Iris pigment epithelial cell (primary cell): ENCODE measurements at places on chromosomes 2 and 18.

- DNase-seq, result no peak
Observed at GRCh38 chr2:64262816-64263215, 118.6 kb upstream of the PELI1 start.

GRCh38 chr2:42073739-42074503 lies 26.1 kb downstream of the PKDCC start:
- no peak for DNase-seq

- DNase-seq, result no peak
Observed at GRCh38 chr2:226131299-226131784, 668.3 kb downstream of the IRS1 start.

DNA sequence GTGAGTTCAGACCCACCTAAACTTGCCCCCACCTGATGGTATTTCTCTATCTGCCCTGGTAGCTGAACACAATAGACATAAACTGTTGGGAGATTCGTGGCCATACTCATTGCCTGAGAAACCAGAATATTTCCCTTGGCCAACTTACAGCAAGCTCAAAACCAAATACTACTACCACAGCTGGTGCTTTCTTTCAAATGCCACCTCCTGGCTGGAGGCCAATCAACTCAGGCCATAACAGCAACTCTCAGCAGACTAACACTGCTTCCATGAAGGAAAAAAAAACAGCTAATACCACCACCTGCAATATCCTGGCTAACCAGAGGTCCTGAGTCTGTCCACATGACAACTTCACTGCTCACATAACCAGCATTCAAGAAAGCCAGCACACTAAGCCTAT lies 373.1 kb downstream of the CMPK2 start:
- no peak for DNase-seq

GRCh38 chr18:79819968-79820351 lies 22.2 kb downstream of the KCNG2 start:
- no peak for DNase-seq

- DNase-seq, result no peak
Observed at GRCh38 chr2:83661711-83662110, 797.4 kb downstream of the SUCLG1 start.

GRCh38 chr18:78160961-78161656 lies 818.5 kb upstream of the SALL3 start:
- peak; percentile 15 for DNase-seq

GRCh38 chr2:165313509-165313908 lies 74.3 kb downstream of the SCN2A start:
- DNase-seq, result no peak

- DNase-seq, result peak; percentile 66
Observed at GRCh38 chr2:37472959-37473358, 128.5 kb downstream of the QPCT start.

- DNase-seq, result peak; percentile 31
Observed at GRCh38 chr2:24115057-24115456, 8.1 kb downstream of the PFN4 start.

DNA sequence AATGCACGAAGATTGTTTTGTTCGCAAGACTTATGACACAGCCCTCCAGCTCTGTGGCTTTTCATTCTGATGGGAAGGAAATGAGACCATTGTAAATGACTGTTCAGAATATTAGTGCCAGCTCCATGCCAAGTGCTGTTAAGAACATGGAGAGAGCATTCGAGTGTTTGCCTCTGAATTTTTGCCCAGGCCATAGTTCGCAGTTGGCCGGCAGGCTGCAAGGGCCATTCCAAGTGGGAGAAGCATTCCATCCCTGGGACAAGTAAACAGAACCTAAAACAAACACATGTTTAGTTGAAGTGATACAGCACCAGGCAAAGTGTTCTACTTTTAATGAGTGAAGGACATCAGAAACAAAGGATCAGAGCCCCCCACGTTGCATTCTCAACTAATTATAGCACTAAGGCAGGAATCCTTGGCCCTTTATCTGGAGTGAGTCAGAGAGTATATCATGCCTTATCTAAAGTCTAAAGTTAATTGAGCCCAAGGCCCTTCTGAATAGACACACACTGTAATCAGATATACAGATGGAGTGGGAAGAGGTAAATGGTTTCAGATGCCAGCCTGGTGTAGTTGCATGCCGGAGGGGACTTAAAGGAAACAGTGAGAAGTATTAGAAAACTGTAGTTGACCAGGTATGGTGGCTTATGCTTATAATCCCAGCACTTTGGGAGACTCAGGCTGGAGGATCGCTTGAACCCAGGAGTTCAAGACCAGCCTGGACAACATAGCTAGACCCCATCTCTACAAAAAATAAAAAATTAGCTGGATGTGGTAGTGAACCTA lies 53.3 kb downstream of the NEDD4L start:
- DNase-seq, result no peak

DNA sequence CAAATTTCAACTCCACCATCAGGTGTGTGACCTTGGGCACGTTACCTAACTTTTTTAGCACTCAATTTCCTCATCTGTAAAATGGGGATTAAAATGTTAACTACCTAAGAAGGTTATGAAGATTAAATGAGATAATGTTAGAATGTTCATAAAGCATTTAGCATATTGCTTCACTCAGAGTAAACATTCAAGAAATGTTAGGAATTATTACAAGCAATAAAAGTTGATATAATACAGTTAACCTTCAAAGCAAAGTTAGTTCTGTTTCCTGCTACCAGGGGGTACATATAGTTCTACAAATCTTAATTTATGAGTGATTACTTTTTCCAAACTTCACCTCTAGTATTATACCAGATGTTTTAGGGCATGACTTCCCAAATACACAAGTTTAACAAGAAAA lies 254.2 kb downstream of the PDE11A start:
- DNase-seq, result no peak

GRCh38 chr2:234954551-234954992 lies 2.8 kb downstream of the SH3BP4 start:
- DNase-seq, result peak; percentile 52

DNA sequence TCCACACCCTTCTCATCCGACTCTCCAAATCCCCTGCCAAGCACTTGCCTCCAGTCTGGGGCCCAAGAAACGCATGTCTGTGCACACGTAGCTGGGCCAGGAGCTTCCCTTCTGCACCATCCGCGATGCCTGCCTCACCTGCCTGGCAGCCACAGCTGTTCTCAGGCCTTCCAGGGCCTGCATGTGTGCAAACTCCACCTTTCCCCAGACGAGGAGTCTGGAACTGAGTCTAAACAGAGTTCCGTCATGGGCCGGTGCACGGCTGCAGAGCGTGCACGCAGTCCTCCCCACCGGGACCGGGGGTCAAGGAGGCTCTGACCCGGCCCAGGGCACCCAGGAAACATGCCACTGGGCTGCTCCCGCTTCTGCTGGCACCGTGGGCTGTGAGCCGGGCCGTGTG lies 66.8 kb upstream of the SALL3 start:
- DNase-seq, result no peak

GRCh38 chr2:26854283-26854827 lies 6.4 kb downstream of the DPYSL5 start:
- no peak for DNase-seq

- DNase-seq, result no peak
Observed at GRCh38 chr2:196181484-196181883, 10.1 kb upstream of the STK17B start.

DNA sequence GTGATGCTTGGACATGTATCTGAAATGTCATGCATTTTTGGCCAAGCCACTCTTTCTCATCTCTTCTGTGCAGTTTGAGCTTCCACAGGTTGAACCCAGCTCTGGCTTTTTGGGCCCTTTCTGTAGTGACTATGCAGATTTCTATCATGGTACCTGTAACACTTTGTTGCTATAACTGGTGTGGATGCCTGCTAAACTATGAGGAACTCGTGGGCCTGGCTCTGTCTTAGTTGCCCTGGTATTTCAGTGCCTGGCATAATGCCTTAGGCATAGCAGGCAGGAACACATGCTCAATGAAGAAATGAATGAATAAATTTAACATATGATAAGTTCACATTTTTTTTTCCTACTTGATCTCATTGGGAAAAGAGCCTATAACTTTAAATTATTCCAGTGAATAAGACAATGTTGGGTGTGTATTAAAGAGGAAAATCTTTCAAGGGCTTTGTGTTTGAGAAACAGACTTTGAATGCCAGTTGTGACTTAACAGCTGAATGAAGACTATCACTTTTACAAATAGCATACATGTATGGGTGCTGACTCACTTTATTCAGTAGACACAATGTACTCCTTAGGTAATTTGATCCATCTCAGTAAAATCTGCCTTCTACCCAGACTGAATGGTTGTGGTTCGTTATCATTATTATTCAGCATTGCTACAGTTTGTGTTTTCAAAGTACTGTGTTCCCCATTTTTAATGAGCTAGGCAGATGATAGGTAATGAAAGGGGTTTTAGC lies 86.4 kb upstream of the MAP4K3 start:
- peak; percentile 97 for DNase-seq

GRCh38 chr2:5915881-5916310 lies 223.7 kb downstream of the SOX11 start:
- DNase-seq, result no peak

- DNase-seq, result no peak
Observed at GRCh38 chr2:175576875-175577274, 395.4 kb upstream of the ATP5MC3 start.

- DNase-seq, result no peak
Observed at GRCh38 chr2:16656784-16657391, 8.7 kb downstream of the CYRIA start.

GRCh38 chr2:97816411-97816810 lies 103.0 kb downstream of the ZAP70 start:
- DNase-seq, result no peak

DNA sequence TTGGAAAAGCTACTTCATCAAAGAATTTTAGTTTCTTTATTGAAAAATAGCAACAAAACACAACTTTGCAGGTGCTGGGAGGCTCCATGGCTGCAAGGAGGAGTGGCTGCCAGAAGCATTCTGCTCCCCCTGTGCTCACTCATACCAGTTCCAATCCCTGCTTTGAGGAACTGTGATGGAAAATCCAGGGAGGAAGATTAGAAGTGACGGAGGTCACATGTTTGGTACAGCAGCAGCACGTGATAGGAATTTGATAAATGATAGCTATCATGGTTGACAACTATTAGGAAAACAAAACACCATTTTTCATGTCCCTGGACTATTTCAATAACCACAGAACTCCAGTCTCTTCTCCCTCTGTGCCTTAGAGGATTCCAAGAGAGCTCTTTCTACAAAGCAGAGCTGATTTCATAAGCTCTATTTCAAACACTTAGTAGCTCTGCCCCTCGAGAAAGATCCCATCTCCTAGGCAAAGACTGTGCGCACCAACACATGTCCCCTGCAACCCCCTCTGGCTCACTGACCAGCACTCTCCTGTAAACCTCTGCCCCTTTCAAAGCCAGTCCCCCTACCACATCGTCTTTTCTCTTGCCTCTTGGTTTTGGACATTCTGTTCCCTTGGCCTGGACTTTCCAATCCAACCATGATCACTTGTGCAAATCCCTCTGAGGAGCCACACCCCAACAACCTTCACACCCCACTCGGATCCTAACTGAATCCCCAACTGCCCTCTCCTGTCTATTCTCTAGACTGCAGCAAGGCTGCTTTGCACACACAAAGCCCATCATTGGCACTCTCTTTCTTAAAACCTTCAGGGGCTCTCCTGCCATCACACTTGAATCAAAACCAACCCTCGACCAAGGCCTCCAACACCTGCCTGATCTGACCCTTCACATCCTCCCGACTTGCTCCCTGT lies 352.4 kb upstream of the PKDCC start:
- no peak for DNase-seq

- DNase-seq, result peak; percentile 49
Observed at GRCh38 chr2:219441451-219442255, 7.0 kb downstream of the SPEG start.

DNA sequence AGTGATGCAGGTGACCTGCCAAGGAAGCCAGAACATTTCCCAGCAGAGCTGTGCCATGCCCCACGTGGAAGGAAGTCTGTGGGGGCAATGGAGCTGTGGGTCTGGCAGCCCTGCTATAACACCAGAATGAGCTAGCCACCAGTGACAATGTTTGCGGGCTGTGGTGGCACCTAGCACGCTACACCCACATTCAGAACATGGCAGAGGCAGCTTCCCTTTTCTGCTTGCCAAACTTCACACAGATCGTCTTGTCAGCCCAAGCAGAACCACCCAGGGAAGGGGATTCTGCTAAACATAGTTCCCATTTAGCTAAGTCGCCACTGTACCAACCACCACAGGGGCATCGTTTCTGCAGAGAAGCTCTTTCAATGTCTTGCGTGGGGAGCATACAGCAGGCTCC lies 27.0 kb upstream of the CCDC93 start:
- no peak for DNase-seq

- DNase-seq, result no peak
Observed at GRCh38 chr2:227942965-227943364, 71.5 kb downstream of the DAW1 start.

- no peak for DNase-seq
Observed at GRCh38 chr2:237427769-237428506, 14.0 kb upstream of the COL6A3 start.

DNA sequence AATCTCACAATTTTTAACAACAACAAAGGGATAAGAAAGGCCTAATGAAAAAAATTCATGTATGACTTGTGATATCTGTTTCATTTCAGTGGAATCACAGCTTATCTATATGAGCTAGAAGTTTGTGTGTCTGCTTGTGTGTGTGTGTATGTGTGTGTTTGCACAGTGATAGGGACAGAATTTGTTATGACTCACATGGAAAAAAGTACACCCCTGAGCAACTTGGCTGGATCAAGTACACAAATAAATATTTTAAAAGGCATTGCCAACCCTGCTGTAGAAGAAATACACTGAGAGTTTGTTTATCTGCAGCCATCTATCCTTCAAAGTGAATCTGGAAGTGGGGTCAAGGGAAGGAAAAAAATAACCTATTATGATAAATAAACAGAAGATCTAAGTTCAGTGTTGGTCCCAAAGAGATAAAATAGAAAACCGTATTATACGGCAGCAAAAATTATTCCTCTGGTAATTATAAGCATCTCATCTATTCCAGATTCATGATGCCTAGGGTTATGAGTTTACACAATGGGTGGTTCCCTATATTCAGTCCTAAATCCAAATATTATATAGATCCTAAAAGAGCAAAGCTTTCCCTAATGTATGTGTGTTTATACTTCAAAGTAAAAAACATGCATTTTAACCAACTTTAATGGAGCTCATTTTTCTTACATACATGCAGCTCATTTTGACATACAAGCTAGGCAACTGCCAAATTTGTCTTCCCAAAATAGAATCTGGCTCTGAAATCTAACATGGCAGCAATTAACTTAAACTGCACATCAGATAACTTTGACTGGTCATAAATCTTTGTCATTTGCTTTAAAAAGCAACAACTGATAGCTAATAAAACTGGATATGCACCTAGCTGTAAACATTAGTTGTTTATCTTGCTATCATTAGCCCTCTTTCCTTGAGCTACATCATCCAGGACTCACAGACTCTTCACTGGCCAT lies 420.6 kb downstream of the IRS1 start:
- DNase-seq, result peak; percentile 74

- peak; percentile 71 for DNase-seq
Observed at GRCh38 chr2:140880573-140880972, 1250.2 kb downstream of the LRP1B start.

GRCh38 chr2:12796657-12797056 lies 79.9 kb downstream of the TRIB2 start:
- DNase-seq, result no peak

DNA sequence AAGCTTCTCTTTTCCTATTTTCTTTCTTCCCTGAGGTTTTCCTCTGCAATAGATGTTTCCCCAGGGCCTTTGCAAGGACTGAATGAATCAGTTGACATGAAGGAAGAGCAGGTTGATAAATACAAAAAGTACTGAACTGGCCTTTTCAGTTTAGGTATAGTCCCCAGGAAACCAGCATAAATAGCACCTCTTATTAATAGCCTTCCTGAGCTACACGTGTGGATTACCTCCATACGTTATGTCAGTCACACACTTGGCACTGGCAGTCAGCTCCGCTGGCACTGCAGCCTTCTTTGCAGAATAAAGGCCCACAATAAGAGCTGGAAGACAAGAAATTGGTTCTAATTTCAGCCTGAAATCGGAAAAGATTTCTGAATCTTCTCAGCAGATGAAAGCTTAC lies 60.7 kb downstream of the KCTD18 start:
- DNase-seq, result no peak
